ENCODE measurements at places on chromosomes 13 and 19.

GRCh38 chr13:102195566-102196462 is 206.0 kb downstream of the FGF14 start:
- no peak for DNase-seq

DNA sequence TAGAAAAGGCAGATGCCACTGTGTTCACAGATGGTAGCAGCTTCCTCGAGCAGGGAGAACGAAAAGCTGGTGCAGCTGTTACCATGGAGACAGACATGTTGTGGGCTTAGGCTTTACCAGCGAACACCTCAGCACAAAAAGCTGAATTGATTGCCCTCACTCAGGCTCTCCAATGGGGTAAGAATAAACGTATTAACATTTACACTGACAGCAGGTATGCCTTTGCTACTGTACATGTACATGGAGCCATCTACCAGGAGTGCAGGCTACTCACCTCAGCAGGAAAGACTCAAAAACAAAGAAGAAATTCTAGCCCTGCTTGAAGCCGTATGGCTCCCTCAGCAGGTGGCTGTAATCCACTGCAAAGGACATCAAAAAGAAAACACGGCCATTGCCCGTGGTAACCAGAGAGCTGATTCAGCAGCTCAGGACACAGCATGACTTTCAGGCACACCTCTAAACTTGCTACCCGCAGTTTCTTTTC is 197.7 kb downstream of the ZNF737 start:
- no peak for DNase-seq

- peak; percentile 74 for DNase-seq
Observed at GRCh38 chr19:57888560-57889231, at the start of gene ZNF814. Gene ZNF814 (minus strand): TSS chr19:57889037. CDS start chr19:57888802, 235 bp downstream.

- DNase-seq = no peak
Observed at GRCh38 chr19:13935765-13936510, 2.3 kb downstream of the PODNL1 start.

GRCh38 chr13:28000567-28000966 is 12.1 kb upstream of the URAD start:
- no peak for DNase-seq

DNA sequence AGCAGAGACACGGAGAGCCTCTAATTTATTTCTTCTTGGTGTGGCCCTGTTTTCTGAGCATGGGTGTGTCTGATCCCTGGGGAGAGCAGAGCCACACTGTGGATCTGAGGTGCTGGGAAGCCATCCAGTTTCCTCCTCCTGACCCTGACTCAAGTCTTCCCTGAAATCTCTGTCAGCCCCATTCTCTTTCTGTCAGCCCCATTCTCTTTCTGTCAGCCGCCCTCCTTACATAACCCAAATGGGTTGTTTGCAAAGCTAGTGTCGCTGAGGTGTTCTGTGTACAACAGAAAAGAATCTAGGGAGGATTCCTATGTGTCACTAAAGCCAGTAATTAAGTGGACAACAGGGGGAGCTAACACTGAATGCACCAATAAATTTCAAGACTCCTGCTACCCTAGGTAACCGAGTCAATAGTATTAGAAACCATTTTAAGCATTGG is 50.2 kb downstream of the LRCH1 start:
- no peak for DNase-seq

- DNase-seq = no peak
Observed at GRCh38 chr13:59266478-59267063, 897.2 kb downstream of the DIAPH3 start.

All from T-cell (primary cell).